ENCODE measurements at places on chromosomes 5 and 9.

- peaks cover 48% of the 10 kb centered on the region for H3K36me3 ChIP-seq
- no peaks in the 10 kb centered on the region for H3K27me3 ChIP-seq
- H3K27ac ChIP-seq, result no peak overlapping the region
- DNase-seq, result no peak
- H3K4me3 ChIP-seq, result no peak overlapping the region
- H3K4me1 ChIP-seq, result peaks cover 2% of the 10 kb centered on the region
These were observed 46.6 kb downstream of the MAP3K1 start for GRCh38 chr5:56861893-56862485.

GRCh38 chr5:105230516-105231157, 1668.0 kb upstream of the NUDT12 start:
- no peaks in the 10 kb centered on the region for H3K4me1 ChIP-seq
- no peak overlapping the region for H3K4me3 ChIP-seq
- no peaks in the 10 kb centered on the region for H3K36me3 ChIP-seq
- DNase-seq, result no peak
- no peaks in the 10 kb centered on the region for H3K27me3 ChIP-seq

GRCh38 chr9:38007016-38007415, 62.0 kb downstream of the SHB start:
- peaks cover 25% of the 10 kb centered on the region for H3K4me1 ChIP-seq
- DNase-seq, result no peak
- no peaks in the 10 kb centered on the region for H3K27me3 ChIP-seq
- no peaks in the 10 kb centered on the region for H3K36me3 ChIP-seq
- H3K4me3 ChIP-seq, result no peak overlapping the region

DNA sequence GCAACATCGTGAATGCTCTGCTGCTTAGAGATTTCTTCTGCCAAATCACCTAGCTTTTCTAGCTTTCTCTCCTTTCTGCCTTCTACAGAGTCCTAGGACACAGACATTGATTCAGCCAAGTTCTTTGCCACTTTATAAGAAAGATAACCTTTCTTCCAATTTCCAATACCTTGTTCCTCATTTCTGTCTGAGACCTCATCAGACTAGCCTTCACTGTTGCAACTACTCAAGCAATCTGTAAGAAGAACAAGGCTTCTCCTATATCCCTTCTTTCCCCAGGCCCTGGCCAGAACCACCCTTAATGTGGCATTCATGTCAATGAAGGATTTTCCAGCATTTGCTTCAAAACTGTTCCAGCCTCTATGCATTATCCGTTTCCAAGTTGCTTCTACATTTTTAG, 24.3 kb downstream of the FBXO10 start:
- H3K4me3 ChIP-seq, result no peak overlapping the region
- peaks cover 3% of the 10 kb centered on the region for H3K27me3 ChIP-seq
- no peaks in the 10 kb centered on the region for H3K36me3 ChIP-seq
- no peak overlapping the region for H3K27ac ChIP-seq
- DNase-seq, result no peak

- H3K27me3 ChIP-seq, result peaks cover 2% of the 10 kb centered on the region
- DNase-seq, result no peak
- no peaks in the 10 kb centered on the region for H3K36me3 ChIP-seq
- no peak overlapping the region for H3K27ac ChIP-seq
These were observed 48.7 kb downstream of the RUSC2 start for GRCh38 chr9:35538361-35539234.

- H3K27ac ChIP-seq, result no peak overlapping the region
- H3K4me1 ChIP-seq, result no peaks in the 10 kb centered on the region
- H3K36me3 ChIP-seq, result no peaks in the 10 kb centered on the region
- no peak for DNase-seq
- no peak overlapping the region for H3K4me3 ChIP-seq
These were observed 12.2 kb upstream of the PRXL2C start for GRCh38 chr9:96667363-96667728.

GRCh38 chr5:41961736-41962135, 36.7 kb downstream of the FBXO4 start:
- H3K36me3 ChIP-seq, result no peaks in the 10 kb centered on the region
- no peak for DNase-seq
- H3K27ac ChIP-seq, result no peak overlapping the region
- no peaks in the 10 kb centered on the region for H3K27me3 ChIP-seq

DNA sequence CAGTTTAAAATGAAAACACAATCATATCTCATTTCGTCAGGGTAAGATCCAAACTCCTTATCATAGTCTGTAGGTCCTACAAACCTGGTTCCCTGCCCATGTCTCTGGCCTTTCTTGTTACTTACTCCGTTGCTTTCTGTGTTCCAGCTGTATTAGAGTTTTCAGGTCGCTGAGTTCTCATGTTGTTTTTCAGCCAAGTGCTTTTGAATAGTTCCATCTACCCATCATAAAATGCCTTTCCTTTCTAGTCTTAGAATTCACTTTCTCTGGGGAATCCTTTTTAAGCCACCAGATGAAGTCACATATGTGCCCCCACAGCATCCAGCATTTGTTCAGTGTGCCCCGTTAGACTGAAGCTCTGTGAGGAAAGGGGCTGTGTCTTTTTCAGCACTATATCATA, 228.7 kb downstream of the YTHDC2 start:
- no peaks in the 10 kb centered on the region for H3K27me3 ChIP-seq
- no peak for DNase-seq
- H3K27ac ChIP-seq, result no peak overlapping the region

DNA sequence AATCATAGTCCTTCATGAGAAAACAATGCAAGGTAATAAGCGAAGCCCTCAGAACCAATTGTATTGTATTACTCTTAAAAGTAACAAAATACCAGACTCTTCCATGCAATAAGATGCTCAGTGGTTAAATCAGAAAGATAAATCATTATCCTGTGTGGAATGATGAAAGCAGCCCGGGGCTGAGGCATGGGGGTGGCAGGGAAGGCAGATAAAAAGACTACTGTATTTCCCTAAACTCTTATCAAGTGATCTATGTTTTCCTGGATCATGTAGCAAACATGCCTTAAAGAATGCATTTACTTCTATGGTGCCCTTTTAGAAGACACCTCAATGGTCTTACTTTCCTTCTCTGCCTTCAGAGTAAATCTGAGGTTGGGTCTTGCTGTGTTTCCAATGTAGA, 105.6 kb upstream of the DAPK1 start:
- H3K4me1 ChIP-seq, result no peaks in the 10 kb centered on the region
- no peak for DNase-seq
- peaks cover 4% of the 10 kb centered on the region for H3K27me3 ChIP-seq
- no peak overlapping the region for H3K27ac ChIP-seq

DNA sequence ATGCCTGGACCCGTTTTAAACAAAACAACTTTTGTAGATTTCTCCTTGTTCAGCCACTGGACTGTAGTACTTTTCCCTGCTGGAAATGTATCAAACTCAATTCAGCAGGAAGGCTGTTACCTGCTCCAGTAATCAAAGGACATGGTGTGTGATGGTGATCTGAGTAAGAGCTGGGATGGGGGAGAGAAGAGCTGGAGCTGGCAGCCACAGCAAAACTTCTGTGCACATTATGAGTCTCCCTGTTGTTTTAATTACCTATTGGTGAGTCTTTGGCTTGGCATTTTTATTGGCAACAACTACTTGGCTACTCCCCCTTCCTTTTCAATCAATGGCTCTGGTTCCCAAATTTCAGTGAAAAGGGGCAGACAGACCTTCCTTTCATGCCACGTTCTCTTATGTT, 9.7 kb downstream of the NREP start:
- peaks cover 19% of the 10 kb centered on the region for H3K36me3 ChIP-seq
- H3K27me3 ChIP-seq, result no peaks in the 10 kb centered on the region
- no peak overlapping the region for H3K27ac ChIP-seq
- no peak overlapping the region for H3K4me3 ChIP-seq

- H3K4me3 ChIP-seq, result no peak overlapping the region
- no peaks in the 10 kb centered on the region for H3K27me3 ChIP-seq
- peaks cover 23% of the 10 kb centered on the region for H3K36me3 ChIP-seq
- H3K4me1 ChIP-seq, result peaks cover 58% of the 10 kb centered on the region
These were observed 153.6 kb downstream of the SNX18 start for GRCh38 chr5:54671111-54671531.

GRCh38 chr9:108182950-108183381, 672.8 kb downstream of the ACTL7B start:
- no peaks in the 10 kb centered on the region for H3K4me1 ChIP-seq
- no peak overlapping the region for H3K27ac ChIP-seq
- H3K36me3 ChIP-seq, result no peaks in the 10 kb centered on the region
- no peak for DNase-seq
- no peak overlapping the region for H3K4me3 ChIP-seq
- H3K27me3 ChIP-seq, result no peaks in the 10 kb centered on the region

DNA sequence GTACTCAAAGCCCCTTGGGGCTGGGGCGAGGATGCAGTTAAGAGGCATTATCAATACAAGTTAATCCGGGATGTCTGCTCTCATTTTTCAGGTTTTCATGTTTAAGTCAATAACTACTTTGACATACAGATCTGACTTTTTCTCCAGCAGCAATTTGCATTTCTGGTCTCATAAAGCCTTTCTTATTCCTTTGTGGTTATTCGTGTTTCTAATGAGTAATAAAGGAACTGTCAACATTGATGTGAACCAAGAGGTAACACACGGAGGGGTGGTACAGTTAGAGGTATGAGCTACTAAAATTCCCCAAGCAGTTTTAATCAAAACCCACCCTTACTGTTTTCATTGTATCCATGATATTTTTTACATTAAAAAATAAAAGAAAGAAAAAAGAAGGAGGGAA, 138.0 kb upstream of the NFIB start:
- H3K27me3 ChIP-seq, result peaks cover 2% of the 10 kb centered on the region
- no peaks in the 10 kb centered on the region for H3K36me3 ChIP-seq
- no peak for DNase-seq
- H3K27ac ChIP-seq, result no peak overlapping the region

GRCh38 chr5:10198021-10198420, 51.7 kb downstream of the ATPSCKMT start:
- H3K27me3 ChIP-seq, result no peaks in the 10 kb centered on the region
- H3K27ac ChIP-seq, result no peak overlapping the region
- no peaks in the 10 kb centered on the region for H3K4me1 ChIP-seq
- DNase-seq, result no peak

GRCh38 chr9:115757461-115757860, 396.1 kb upstream of the PAPPA start:
- no peak overlapping the region for H3K27ac ChIP-seq
- DNase-seq, result no peak
- no peaks in the 10 kb centered on the region for H3K27me3 ChIP-seq
- no peaks in the 10 kb centered on the region for H3K36me3 ChIP-seq
- no peak overlapping the region for H3K4me3 ChIP-seq

DNA sequence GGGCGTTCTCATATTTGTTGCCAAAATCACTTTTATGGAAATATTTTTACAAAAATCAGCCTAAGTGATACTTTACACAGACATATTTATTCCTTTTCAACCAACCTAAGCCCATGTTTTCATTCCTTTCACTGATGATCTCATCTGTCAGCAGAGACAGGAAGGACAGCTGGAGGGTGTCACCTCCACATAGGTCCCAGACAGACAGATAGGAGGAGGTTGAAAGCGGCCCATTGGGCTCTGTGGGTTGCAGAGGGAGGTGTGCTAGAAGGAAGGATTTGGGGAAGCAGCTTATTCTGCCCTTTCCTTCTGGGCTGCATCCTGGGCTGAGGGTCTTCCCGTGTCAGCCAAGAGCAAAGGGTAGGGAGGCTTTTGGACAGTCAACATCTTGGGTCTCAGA, 26.0 kb upstream of the SEMA4D start:
- H3K27ac ChIP-seq, result peak overlapping the region; percentile 97
- H3K27me3 ChIP-seq, result no peaks in the 10 kb centered on the region
- H3K4me1 ChIP-seq, result peaks cover 84% of the 10 kb centered on the region
- DNase-seq, result peak; percentile 29
- H3K4me3 ChIP-seq, result peak overlapping the region; percentile 76

GRCh38 chr5:108216890-108217289, 165.0 kb downstream of the FBXL17 start:
- no peak for DNase-seq
- no peak overlapping the region for H3K27ac ChIP-seq
- H3K4me1 ChIP-seq, result no peaks in the 10 kb centered on the region
- no peaks in the 10 kb centered on the region for H3K36me3 ChIP-seq
- no peaks in the 10 kb centered on the region for H3K27me3 ChIP-seq

GRCh38 chr5:181233801-181234454, 9.8 kb downstream of the RACK1 start:
- H3K4me3 ChIP-seq, result no peak overlapping the region
- no peaks in the 10 kb centered on the region for H3K27me3 ChIP-seq
- no peak for DNase-seq
- peaks cover 76% of the 10 kb centered on the region for H3K36me3 ChIP-seq

GRCh38 chr5:38749861-38750260, 96.0 kb upstream of the OSMR start:
- H3K27ac ChIP-seq, result no peak overlapping the region
- H3K36me3 ChIP-seq, result no peaks in the 10 kb centered on the region
- no peak overlapping the region for H3K4me3 ChIP-seq
- peaks cover 2% of the 10 kb centered on the region for H3K27me3 ChIP-seq
- H3K4me1 ChIP-seq, result no peaks in the 10 kb centered on the region
- DNase-seq, result no peak

DNA sequence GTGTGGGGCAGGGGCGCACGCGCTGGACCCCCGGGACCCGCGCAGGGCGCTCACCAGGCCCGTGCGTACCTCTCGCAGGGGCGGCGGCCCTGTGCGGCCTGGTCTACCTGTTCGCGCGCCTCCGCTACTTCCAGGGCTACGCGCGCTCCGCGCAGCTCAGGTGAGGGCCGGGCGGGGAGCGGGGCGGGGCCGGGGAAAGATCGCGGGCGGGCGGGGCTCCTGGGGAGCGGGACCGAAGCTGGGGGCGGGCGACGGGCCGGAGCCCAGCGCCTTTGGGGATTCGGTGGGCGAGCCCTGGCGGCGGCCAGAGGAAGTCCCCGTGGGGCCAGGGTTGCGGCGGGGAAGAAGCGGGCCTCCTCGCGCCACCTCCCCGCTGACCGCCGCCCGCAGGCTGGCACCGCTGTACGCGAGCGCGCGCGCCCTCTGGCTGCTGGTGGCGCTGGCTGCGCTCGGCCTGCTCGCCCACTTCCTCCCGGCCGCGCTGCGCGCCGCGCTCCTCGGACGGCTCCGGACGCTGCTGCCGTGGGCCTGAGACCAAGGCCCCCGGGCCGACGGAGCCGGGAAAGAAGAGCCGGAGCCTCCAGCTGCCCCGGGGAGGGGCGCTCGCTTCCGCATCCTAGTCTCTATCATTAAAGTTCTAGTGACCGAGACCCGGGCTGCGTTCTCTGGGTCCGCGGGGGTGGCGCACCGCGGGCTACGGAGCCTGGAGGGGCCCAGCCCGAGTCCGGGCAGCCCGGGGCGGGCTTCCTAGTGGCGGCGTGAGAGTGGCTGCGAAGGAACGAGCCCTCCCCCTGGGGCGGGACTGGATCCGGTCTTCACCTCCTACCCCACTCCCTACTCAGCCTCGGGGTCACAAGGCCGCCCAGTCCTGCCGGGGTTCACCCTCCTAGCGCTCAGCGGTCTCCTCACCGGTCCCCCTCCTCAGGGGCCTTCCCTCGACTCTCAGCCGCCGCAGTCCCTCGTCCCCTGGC, 2.4 kb downstream of the LTC4S start:
- H3K27ac ChIP-seq, result no peak overlapping the region
- peaks cover 21% of the 10 kb centered on the region for H3K36me3 ChIP-seq
- peaks cover 10% of the 10 kb centered on the region for H3K4me1 ChIP-seq

- no peaks in the 10 kb centered on the region for H3K36me3 ChIP-seq
- H3K27ac ChIP-seq, result no peak overlapping the region
- H3K4me3 ChIP-seq, result no peak overlapping the region
- no peaks in the 10 kb centered on the region for H3K27me3 ChIP-seq
These were observed 49.2 kb downstream of the NACC2 start for GRCh38 chr9:136045595-136046553.

GRCh38 chr9:115649991-115650472, 503.6 kb upstream of the PAPPA start:
- no peak overlapping the region for H3K4me3 ChIP-seq
- H3K27me3 ChIP-seq, result no peaks in the 10 kb centered on the region
- H3K4me1 ChIP-seq, result no peaks in the 10 kb centered on the region
- H3K27ac ChIP-seq, result no peak overlapping the region
